ENCODE measurements at places on chromosomes 2 and 18.

DNA sequence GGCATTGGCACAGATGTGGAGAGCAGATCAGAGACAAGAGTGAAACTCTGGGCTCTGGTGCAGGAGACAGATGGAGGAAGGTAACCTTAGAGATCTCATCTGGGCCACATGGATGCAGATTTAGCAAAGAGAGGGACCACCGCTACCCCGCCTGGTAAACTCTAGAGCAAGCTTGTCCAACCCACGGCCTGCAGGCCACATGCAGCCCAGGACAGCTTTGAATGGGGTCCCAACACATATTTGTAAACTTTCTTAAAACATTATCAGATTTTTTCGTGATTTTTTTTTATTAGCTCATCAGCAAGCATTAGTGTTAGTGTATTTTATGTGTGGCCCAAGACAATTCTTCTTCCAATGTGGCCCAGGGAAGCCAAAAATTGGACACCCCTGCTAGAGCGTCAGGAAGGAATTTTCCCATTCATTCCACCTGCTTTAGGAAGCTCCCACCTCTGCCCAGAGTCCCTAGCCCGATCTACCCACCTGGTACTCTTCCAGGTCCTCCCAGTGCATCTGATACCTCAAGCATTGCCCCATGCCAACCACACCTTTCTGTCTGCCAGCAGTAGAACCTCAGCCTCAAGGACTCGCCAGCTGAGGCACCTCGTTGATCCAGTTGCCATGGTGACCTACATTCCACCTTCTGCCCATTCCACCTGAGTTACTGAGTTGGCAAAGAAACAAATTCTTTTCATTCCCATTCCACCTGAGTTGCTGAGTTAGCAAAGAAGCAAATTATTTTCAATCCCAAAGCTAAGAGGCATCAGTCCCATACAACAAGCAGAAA, at the start of gene CIB4:
Gene CIB4, minus strand, starts transcription at position 586 of the 784 bp plus-strand sequence. Its CDS starts 52 bp downstream, at position 534.
- peak; percentile 47 for DNase-seq

GRCh38 chr18:26746826-26747475, 118.6 kb downstream of the AQP4 start:
- DNase-seq, result no peak

- DNase-seq, result no peak
These were observed 13.4 kb downstream of the ARHGAP15 start for GRCh38 chr2:143142598-143142997.

DNA sequence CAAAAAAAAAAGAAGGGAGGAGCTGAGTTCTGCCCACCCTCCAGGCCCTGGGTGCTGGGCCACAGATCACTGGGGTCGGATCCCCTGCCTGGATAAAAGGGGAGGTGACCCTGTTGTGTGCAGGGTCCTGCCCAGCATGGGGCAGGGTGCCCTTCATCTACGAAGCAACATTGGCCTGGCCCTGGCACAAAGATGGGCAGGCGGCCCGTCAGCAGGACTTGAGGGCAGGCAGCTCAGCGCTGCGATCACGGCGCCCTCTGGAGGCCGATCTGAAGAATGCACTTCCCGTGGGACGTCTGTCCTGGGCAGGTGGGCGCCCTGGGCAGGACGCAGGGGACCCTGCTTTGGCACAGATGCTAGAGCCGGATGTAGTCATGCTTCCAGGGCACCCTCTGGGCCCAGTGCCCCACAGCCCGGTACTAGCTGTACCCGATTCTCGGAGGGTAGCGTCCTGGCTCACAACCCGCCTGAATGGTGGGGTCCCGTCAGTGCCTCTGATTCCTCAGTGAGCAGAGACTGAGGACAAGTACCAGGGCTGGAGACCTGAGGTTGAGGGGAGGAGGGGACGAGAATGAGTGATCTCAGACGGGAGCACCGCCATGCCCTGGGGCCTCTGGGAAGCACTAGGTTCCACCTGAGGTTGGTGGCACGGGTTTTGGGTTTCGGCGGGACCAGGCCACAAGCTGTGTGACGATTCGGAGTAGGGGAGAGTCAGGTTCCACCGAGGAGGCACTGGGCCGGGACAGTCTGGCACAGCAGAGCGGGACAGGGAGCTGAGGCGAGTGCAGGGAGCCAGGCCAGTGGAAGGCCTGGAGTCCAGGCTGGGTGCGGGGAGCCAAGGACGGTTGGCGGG, 18.0 kb downstream of the ARID5A start:
- peak; percentile 39 for DNase-seq

DNA sequence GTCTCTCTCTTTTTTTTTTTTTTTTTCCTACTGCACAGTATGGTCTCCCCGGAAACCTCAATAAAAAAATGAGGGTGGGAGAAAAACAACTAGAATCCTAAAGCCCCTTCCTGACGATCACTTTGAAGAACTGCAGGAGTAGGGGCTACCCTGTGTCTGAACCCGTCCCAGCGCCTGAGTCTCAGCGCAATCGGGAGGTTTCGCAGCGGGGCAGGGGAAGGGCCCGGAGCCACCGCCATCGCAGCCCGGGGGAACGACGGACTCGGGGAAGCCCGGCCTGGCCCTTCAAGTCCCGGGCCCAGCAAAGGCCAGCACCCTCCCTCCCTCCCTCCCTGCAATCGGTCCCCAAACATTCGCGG, 411 bp downstream of the NARS1 start:
- DNase-seq, result no peak

- no peak for DNase-seq
These were observed 10.7 kb upstream of the IGFBP2 start for GRCh38 chr2:216622526-216622925.

GRCh38 chr2:54471221-54471711, 15.1 kb downstream of the SPTBN1 start:
- DNase-seq, result peak; percentile 21

DNA sequence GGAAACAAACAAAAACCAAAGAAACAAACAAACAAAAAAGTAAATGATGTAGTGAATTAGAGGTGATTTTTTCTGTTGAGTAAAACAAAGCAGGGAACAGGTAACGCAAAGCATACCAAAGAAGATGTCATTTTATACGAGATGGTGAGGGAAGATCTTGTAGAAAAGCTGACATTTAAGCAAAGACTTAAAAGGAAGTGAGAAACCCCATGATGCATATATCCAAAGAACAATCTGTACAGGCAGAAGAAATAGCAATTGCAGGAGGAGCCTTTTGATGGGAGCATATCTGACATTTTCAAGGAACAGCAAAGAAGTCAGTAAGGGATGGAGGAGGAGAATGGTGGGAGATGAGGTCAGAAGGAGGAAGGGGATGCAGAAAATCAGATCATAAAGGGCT, 63.0 kb downstream of the KIDINS220 start:
- DNase-seq, result no peak

- DNase-seq, result no peak
These were observed 65.3 kb downstream of the TPO start for GRCh38 chr2:1478311-1479305.

DNA sequence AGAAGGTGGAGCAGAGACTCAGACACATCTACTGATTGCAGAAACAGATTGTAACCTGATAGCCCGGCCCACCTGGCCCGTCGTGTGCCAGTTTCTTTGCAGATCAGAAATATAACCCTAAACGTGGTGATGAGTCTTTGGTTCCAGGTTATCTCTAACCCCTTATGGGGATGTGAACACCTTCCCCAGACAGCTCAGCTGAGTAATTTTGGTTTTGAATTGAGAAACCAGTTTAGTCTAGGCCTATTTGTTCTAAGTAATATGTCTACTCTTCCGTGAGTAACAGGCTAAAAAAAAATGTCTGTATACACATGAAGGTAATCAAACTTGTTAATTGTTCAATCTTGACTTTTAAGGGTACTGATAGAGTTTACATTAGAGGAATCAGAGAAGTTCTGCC, 35.7 kb downstream of the RASGRP3 start:
- no peak for DNase-seq

GRCh38 chr2:151869291-151869690, 41.1 kb upstream of the ARL5A start:
- no peak for DNase-seq

DNA sequence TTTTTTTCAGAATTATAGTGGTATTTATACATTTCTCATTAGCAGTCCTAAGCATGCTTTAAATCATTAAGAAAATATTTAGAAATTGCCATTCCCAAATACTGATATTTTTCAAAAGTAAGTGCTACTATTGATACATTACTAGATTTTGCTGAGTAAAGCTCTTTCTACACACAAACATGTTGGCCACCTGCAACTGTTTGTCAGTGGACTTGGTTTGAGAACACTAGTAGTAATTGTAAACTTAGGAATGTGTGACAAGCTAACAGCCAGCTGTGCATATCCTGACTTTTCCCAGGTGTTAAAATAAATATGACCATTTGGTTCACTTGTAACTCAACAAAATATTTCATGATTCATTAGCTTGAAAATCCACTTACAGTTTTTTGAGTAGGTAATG, 103.1 kb downstream of the MSTN start:
- no peak for DNase-seq

DNA sequence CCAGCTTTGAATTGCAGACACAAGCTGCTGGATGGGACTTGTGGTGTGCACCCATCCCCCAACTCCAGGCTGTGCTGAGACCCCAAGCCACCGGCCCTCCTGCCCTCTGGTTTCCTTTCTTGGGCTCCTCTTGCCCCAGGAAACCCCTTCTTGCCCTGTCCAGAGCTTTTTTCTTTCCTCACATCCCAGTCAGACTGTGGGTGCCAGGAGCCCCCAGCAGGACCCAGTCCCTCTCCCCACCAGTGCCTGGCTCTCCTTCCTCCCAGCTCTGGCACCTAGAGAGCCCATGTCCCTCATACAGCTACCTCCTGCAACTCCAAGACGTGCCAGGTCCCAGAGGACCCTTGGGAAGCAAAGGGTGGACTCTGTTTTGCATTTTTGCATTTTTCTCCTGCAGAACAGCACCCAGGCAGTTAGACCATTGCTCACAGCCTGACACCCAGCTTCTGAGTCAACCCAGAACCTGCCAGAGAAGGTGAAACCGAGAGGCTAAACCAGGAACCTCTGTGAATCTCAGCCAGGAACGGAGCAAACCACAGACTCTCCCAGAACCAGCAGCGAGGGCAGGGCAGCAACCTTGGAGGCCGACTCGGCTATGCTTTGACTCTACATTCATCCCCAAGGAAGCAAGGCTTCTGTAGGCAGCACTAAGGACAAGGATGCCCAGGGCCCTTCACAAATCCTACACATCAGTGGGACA, 221.1 kb downstream of the ANAPC1 start:
- DNase-seq, result no peak

GRCh38 chr18:79770826-79771225, 26.9 kb upstream of the KCNG2 start:
- no peak for DNase-seq

GRCh38 chr2:36596397-36596796, 1.6 kb downstream of the FEZ2 start:
- no peak for DNase-seq

- DNase-seq, result no peak
These were observed 46.2 kb downstream of the AKAIN1 start for GRCh38 chr18:5150894-5151293.

- DNase-seq, result no peak
These were observed 32.2 kb downstream of the AQP12A start for GRCh38 chr2:240723851-240724250.

DNA sequence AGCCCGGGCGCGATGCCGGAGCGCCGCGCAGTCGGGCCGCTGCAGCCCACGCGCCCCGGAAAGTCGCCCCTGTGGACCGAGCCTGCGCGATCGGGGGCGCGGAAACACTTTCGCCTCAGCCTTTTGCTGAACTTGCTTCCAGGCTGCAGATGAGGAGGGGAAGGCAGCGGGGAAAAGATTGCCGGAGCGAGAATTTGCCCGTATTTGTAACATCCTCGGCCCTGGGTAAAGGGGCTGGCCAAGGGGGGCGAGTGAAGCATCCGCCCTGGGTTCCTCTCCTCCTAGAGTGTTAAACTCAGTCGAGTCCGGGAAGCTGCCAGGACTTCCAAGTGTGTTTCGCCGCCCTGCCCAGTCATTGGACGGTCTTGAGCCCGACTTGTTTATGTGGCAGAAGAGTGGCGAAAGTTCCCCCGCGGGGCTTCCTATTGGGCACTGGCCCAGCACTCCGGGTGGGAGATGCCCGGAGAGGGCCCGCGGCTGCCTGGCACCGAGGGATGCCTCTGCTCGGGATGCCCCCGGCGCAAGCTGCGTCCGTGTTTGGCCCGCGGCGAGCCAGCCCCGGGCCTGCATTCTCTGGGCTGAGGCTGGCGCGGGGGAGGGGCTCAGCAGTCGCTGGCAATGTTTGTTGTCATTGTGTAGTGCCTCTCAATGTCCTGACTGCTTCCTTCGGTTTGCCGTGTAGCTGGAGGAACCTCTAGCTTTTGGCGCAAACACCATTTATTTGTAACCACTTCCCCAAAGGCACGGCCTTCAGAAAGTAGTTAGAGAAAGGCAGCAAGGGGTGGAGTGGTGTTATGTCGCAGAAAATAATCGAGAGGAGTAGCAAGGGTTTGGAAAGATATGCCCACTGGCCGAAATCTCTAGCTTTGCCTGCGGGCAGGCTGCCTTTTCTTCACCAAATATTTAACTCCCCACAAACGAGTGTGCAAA, 1.1 kb downstream of the CYBRD1 start:
- peak; percentile 71 for DNase-seq

GRCh38 chr2:161780881-161781280, 156.7 kb downstream of the SLC4A10 start:
- DNase-seq, result no peak

DNA sequence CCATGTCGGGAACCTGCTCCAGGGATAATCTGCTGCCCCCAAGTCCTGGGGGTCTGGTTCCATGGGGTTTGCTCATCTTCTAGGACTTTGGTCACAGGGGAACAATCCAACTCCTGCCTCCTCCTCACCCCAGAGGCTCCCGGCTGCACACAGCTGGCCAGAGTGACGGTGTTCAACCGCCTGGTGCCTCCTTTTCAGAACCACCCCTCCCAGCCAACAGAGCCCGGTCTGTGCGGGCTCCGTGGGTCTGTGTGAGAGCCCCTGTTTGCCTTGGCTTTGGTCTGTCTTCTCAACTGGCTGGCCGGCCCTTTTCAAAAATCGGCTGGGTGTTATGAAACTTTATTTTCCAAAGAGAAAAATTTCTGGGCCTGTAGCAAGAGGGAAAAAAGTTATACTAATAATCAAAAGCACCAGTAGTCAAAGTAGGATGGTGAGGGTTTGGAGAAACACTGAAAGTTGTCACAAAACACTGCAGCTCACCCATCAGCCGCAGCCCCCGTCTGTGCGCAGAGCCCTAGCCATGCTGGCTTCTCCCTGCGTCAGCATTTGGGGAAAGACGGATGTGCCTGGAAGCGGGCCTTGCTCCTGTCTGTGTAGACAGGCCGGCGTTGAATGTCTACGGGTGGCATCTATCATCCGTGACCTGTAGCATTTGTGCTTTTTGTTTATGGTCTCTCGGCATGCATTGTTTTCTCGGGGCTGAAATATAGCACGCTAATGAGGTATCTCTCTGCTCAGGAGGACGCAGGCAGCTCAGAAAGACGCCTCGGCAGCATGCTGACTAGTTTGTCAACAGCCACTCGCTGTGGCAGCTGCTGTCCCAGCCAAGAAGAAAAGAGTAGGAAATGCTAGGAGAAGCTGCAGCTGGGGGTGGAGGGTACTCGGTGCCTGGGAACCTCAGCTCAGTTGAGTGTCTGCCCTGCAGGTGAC, 138.6 kb downstream of the GLI2 start:
- no peak for DNase-seq

DNA sequence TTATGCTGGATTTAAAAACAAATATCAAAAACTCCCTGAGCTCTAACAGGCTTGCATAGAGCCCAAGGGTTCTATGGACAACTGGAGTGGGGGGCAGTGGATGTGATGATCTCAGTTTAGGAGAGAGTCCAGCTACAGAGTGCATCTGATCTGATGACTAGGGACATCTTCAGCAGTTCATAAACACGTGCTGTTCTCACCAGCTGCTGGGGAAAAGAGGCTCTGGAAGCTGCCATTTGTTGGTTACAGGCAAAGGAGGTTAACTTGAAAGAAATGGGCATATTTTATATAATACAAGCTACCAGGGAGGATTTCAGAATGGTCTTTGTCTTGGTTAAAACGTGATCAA, 36.0 kb upstream of the ZNF396 start:
- DNase-seq, result no peak

Measured in SW480 (cell line).